ENCODE measurements at places on chromosomes 12 and 14. TPM values are rescaled to one million over a fixed set of nuclear protein-coding genes. Genes with fewer than 3 reads are reported as not detected.
A peak's percentile ranks its signal among the peaks of the same experiment; 100 is the strongest.

PCED1B gene
- 9.7 TPM for total RNA-seq

GRCh38 chr12:103373088-103373523 lies 122.7 kb downstream of the C12orf42 start:
- no peaks in the 10 kb centered on the region for H3K27me3 ChIP-seq
- H3K36me3 ChIP-seq = no peaks in the 10 kb centered on the region
- no peak for DNase-seq
- no peak overlapping the region for H3K27ac ChIP-seq
- H3K4me3 ChIP-seq = no peak overlapping the region

GPD1 gene
- not detected for total RNA-seq

GRCh38 chr12:130667421-130667960 lies 48.6 kb downstream of the RIMBP2 start:
- H3K36me3 ChIP-seq = peaks cover 14% of the 10 kb centered on the region
- H3K4me1 ChIP-seq = no peaks in the 10 kb centered on the region
- H3K27ac ChIP-seq = peak overlapping the region; percentile 72
- H3K27me3 ChIP-seq = peaks cover 12% of the 10 kb centered on the region

DNA sequence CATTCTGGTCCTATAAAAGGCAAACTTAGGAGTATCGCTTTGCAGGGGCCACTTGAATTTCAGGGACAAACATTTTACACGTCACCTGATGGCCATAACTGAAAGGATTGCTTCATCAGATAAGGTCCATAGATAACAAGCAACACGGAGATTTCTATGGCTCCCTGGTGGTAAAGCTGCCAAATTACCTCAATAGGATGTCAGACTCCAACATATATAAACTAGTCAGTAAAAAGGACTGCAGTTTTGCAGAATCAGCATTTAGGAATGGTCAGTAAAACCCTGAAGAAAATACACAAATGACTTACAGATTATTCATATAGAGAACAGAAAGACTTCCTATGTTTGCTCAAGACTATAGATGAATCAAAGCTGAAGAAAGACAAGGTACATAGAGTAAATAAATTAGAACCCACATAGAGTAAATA lies 66.1 kb upstream of the GRIP1 start:
- no peak for DNase-seq
- H3K36me3 ChIP-seq = no peaks in the 10 kb centered on the region
- no peak overlapping the region for H3K4me3 ChIP-seq
- peaks cover 7% of the 10 kb centered on the region for H3K4me1 ChIP-seq
- H3K27ac ChIP-seq = no peak overlapping the region

- no peaks in the 10 kb centered on the region for H3K4me1 ChIP-seq
- H3K27ac ChIP-seq = no peak overlapping the region
- peak; percentile 84 for DNase-seq
- H3K36me3 ChIP-seq = no peaks in the 10 kb centered on the region
These were observed 5.0 kb upstream of the SLC25A47 start for GRCh38 chr14:100317912-100318808.

DNA sequence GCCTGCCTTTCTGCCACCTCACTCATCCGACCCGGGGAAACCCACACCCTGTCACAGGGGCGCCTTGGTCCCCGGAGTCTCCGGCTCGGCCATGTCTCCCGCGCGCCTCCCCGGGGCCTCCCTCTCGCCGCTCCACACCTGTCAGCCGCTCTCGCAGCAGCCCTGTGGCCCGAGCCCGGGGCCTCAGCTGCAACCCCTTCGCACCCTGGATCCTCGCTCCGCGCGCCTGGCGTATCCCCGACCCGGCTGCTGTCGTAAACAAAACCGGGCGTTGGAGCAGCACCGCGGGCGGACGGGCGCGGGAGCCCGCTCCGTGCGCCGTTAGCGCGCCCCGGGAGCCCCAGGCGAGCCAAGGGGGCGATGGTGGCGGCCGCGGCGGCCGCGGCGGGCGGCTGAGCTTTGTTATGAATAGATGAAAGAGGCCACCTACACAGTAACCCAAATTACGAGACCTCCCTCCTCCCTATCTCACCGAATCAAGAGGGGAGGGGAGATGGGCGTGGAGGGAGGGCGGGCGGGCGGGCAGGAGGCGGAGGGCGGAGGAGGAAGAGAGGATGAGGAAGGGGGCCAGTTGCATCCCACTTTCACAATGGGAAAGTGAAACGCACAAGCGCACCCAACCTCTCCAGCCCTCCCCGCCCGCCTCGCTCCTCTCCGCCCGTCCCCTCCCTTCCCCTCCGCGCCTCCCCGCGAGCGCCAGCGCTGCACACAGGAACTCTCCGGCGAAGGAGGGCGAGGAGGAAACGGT lies at the start of gene PLXNC1:
TSS of gene PLXNC1 (plus strand) at position 587 of the 748 bp plus-strand sequence. CDS start 395 bp downstream, outside the sequence.
- H3K4me1 ChIP-seq = peaks cover 3% of the 10 kb centered on the region
- H3K4me3 ChIP-seq = peak within 1 kb of the TSS; percentile 83
- peak; percentile 47 for DNase-seq
- H3K27me3 ChIP-seq = peaks cover 9% of the 10 kb centered on the region
- H3K36me3 ChIP-seq = peaks cover 2% of the 10 kb centered on the region

DNA sequence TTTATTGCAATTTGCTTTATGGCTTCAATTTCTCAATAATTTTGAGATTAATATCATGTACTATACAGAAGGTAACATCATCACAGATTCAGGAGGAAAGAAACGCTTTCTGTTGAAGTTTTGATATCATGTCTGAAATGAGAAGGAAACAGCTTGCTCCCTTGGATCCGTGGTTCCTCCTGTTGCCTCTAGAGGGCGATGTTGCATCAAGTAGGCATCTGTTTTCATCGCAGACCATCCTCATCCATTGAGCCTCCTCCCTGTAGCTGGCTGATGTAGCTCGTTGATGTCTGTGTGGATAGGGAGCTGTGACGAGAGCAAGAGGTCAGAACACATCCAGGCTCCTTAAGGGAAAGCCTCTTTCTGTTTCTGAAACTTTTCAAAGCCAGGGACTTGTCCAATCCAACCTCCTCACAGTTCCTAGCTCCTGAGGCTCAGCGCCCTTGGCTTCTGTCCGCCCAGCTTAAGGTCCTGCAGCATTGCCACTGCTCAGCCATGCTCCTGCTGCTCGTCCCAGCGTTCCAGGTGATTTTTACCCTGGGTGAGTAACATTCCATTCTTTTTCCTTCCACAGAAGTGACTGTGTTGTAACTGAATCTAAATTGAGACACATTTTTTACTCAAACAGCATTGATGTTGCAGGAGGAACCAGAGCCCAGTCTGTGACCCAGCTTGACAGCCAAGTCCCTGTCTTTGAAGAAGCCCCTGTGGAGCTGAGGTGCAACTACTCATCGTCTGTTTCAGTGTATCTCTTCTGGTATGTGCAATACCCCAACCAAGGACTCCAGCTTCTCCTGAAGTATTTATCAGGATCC lies 304.8 kb upstream of the OR4E1 start:
- H3K4me1 ChIP-seq = no peaks in the 10 kb centered on the region
- H3K4me3 ChIP-seq = no peak overlapping the region
- H3K27me3 ChIP-seq = no peaks in the 10 kb centered on the region
- DNase-seq = peak; percentile 68

DNA sequence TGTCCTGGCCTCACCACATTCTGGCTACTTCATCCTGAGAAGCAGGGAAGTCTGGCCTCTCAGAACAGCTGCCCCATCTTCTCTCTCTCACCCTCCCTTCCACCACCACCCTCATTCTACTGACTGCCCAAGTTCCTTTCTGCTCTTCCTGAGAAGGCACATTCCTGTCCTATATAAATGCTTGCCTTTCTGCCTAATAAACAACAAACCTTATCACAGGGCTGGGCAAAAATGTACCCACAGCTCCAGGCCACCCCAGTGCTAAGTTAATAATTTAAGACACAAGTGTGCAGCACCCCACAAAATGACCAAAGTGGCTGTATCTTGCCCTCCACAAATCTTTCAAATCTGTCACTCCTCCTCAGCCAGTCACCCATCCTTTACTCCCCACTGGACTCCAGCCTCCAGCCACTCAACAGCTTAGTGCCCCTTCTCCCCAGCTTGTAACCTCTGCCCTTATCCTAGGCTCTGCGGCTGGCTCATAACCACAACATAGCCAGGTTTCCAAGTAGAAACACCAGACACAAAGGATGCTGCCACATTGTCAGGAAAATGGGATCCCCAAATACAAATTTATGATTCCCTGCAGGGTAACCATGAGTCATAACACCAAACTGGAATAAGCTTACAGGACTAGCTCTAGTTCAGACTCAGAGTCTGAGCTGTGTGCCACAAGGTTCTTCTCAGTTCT lies 15.0 kb downstream of the OXA1L start:
- no peak overlapping the region for H3K4me3 ChIP-seq
- DNase-seq = no peak
- H3K36me3 ChIP-seq = no peaks in the 10 kb centered on the region
- peaks cover 36% of the 10 kb centered on the region for H3K4me1 ChIP-seq
- H3K27me3 ChIP-seq = peaks cover 3% of the 10 kb centered on the region

AKAP5 gene
- 6.1 TPM for total RNA-seq

SLC25A47 gene
- not detected for total RNA-seq

Data from endothelial cell (in vitro differentiated cells).